HFFc6 (cell line): ENCODE measurements at places on chromosomes 5 and 9.
A peak's percentile ranks its signal among the peaks of the same experiment; 100 is the strongest.

GRCh38 chr5:148815086-148815485, 11.3 kb upstream of the ADRB2 start:
- H3K27ac ChIP-seq = no peak overlapping the region
- no peaks in the 10 kb centered on the region for H3K36me3 ChIP-seq
- no peak for DNase-seq
- no peak overlapping the region for H3K4me3 ChIP-seq
- H3K4me1 ChIP-seq = peaks cover 24% of the 10 kb centered on the region

DNA sequence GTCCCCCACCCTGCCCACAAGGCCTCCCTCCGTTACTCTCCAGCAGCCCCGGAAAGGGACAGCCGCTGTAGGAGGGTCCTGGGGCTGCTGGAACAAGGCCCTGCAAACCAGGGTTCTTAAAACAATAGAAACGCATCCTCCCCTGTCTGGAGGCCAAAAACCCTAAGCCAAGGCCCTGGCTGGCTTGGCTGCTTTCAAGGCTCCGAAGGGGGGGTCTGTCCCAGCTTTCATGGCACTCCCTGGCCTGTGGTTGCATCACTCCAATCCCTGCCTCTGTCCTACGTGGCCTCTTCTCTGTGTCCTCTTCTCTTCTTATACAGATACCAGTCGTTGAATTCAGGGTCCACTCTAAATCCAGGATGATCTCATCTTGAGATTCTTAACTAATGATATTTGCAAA, 7.4 kb upstream of the UBAC1 start:
- no peak overlapping the region for H3K4me3 ChIP-seq
- DNase-seq = no peak
- H3K36me3 ChIP-seq = no peaks in the 10 kb centered on the region
- peaks cover 14% of the 10 kb centered on the region; the same call in 1 of the 2 replicates for H3K4me1 ChIP-seq

DNA sequence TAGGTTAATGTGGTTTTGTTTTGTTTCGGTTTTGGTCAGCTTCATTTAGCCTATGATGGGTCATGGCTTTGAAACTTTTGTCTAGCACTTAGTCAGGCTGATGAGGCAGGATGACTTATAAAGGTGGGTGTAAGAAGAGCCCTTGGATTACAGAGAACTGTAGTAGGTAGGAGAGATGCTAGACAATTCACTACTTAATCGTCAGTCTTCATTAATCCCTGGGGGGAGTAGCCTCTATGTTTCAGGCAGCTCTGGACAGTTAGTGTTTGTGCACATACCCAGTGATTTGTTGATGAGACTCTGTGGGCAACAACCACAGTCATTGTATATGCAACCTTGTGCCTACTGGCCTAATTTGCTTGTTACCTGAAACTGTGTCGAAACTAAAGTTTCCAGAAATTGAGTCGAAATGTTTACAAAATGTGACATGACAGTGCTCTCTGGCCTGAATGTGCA, 113.3 kb downstream of the MTREX start:
- peaks cover 36% of the 10 kb centered on the region for H3K36me3 ChIP-seq
- peak overlapping the region; percentile 12; the same call in 1 of the 2 replicates for H3K4me3 ChIP-seq
- DNase-seq = peak; percentile 24
- peak overlapping the region; percentile 21; the same call in 1 of the 2 replicates for H3K27ac ChIP-seq
- H3K4me1 ChIP-seq = peaks cover 52% of the 10 kb centered on the region

GRCh38 chr9:89655056-89655989, 50.5 kb downstream of the GADD45G start:
- H3K36me3 ChIP-seq = no peaks in the 10 kb centered on the region
- H3K4me3 ChIP-seq = no peak overlapping the region
- DNase-seq = no peak
- H3K27ac ChIP-seq = no peak overlapping the region
- peaks cover 8% of the 10 kb centered on the region; the same call in 1 of the 2 replicates for H3K27me3 ChIP-seq
- H3K4me1 ChIP-seq = no peaks in the 10 kb centered on the region

GRCh38 chr5:138230981-138231589, 18.0 kb upstream of the CDC23 start:
- H3K36me3 ChIP-seq = peaks cover 2% of the 10 kb centered on the region
- no peak overlapping the region for H3K27ac ChIP-seq
- no peak overlapping the region for H3K4me3 ChIP-seq
- peaks cover 3% of the 10 kb centered on the region for H3K27me3 ChIP-seq

DNA sequence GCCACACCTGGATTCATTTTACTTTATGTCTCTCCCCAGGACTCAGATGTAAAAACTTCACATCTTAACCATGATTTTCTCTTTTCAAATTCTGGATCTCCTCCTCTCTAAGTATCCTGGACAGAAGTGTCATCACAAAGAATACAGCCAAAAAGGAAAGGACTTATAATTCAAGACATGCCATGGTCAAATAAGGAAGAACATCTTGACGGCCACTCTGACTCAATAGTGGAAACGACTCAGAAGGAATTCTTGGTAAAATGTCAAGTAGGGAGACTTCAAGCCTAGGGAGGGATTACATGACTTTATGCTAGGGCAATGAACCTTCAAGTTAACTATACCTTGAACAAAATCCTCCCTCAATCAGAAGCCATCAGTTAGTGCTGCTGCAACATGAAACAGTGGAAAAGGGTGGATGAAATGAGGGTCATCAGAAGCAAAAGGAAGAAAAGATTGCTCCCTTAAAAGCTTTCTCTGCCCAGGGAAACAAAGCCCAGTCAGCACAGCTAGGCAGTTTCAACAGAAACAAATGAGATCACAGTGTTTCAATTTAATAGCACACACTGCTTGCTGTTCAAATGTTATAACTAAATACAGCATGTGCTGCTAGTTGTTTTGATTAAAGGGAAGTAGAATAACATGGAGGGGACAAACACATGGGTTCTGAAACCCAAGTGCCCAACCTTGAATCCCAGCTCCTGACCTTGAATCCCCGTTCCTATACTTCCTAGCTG, 101.4 kb downstream of the LPAR1 start:
- no peaks in the 10 kb centered on the region for H3K27me3 ChIP-seq
- peak overlapping the region; percentile 58 for H3K4me3 ChIP-seq
- H3K4me1 ChIP-seq = peaks cover 94% of the 10 kb centered on the region
- H3K36me3 ChIP-seq = peaks cover 82% of the 10 kb centered on the region
- DNase-seq = peak; percentile 84

DNA sequence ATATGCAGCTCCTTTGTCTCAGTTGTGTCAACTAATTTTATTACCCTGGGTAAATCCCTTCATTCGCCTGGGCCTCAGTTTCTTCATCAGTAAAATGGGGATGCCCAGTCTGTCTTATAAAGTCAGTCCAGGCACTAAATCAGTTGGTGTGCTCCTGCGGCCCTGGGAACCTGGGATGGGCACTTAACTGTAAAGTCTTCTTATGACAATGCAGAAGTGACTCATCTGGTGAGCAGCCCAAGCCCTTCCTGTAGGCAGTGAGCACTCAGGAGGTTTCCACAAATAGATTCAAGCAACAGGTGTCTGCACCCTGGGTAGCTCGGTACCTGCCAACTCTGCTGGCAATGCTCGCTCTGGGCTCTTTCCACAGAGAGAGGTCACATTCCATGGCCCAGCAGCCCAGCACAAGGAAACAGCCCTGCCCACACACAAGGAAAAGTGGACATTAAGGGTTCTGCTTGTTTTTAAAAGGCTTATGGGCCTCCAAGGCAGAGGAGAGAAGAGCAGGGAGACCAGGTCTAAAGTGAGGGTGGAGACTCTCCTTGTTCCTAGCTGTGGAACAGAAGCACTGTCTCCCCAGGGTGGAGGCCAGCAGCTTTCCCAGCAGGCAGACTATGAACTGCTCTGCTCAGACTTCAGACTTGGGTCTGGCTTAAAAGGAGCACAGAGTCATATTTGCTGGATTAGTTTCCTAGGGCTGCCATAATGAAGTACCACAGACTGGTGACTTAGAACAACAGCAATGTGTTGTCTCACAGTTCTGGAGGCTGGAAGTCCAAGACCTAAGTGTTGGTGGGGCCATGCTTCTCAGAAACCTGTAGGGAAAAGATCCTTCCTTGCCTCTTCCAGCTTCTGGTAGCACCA, 89.7 kb upstream of the ADRA1B start:
- peaks cover 5% of the 10 kb centered on the region for H3K27me3 ChIP-seq
- no peaks in the 10 kb centered on the region for H3K36me3 ChIP-seq
- H3K27ac ChIP-seq = peak overlapping the region; percentile 81
- DNase-seq = peak; percentile 75

DNA sequence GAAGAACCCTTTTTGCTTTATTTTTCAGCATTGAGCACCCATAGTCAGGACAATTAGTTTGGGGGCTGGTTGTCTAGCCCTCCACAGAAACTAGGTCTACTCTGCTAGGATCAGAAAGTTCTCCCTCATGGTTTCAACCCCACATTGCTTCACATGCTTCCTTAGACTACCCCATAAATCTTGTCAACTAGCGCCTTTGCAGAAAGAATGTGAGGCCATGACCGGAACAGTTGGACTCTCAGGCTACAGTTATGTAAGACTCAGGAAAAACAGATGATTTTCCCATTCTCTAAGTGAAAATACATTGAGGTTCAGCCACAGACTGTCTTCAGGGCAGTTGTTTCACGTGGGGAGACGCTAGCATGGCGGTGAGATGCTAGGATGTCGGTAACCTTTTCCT, 255.6 kb downstream of the NR3C1 start:
- no peaks in the 10 kb centered on the region for H3K36me3 ChIP-seq
- no peak overlapping the region for H3K4me3 ChIP-seq
- no peak overlapping the region for H3K27ac ChIP-seq
- 0 out of 2 replicates have a peak, but pooled peaks cover 1% of the 10 kb centered on the region for H3K27me3 ChIP-seq
- peak; percentile 43 for DNase-seq
- peaks cover 59% of the 10 kb centered on the region for H3K4me1 ChIP-seq

- peaks cover 1% of the 10 kb centered on the region; the same call in 1 of the 2 replicates for H3K27me3 ChIP-seq
- H3K36me3 ChIP-seq = no peaks in the 10 kb centered on the region
- H3K27ac ChIP-seq = no peak overlapping the region
- H3K4me1 ChIP-seq = no peaks in the 10 kb centered on the region
- DNase-seq = no peak
- no peak overlapping the region for H3K4me3 ChIP-seq
Observed at GRCh38 chr5:84635235-84636055, 250.8 kb upstream of the EDIL3 start.

DNA sequence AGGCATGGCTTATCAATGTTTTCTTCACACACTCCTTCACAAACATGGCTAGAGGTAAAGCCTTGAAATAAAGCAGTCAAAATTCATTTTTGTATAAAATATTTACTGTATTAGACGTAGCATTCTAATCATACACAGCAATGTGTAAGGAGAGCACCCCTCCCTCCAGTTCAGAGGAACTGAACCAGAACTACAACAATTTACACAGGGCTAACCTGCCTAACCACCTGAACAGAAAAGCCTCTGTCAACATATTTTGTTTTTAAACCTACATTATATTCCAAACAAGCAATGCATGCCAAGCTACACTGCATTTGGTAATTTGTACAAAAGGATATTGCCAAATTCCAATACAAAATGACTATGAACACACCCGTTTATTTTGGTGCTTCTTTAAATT, 41.6 kb downstream of the MLLT3 start:
- H3K27me3 ChIP-seq = no peaks in the 10 kb centered on the region; the same call in 1 of the 2 replicates
- DNase-seq = no peak
- H3K36me3 ChIP-seq = peaks cover 13% of the 10 kb centered on the region
- peaks cover 14% of the 10 kb centered on the region for H3K4me1 ChIP-seq

- DNase-seq = no peak
- H3K27ac ChIP-seq = no peak overlapping the region
- no peak overlapping the region for H3K4me3 ChIP-seq
- H3K4me1 ChIP-seq = peaks cover 62% of the 10 kb centered on the region
- no peaks in the 10 kb centered on the region for H3K27me3 ChIP-seq
Observed at GRCh38 chr5:72438141-72438540, 69.1 kb downstream of the ZNF366 start.

DNA sequence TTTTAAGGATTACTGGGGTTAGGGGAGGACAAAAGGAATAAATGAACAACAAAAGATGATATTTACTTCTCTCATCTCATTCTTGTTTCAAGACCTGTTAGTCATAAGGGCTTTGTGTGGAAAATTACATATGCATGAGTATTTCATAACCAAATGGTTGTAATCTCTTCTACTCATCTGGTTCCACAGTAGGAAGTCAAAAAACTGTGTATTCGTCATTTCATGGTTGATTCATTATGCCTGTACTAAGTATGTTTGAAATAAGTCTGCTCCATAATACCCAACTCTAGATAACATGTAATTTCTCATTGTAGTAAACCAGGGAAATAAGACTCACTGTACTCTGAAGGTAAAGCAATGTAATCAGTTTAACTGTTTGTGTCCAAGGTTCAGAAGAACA, 212.9 kb downstream of the ARRDC3 start:
- H3K27ac ChIP-seq = peak overlapping the region; percentile 34; the same call in 1 of the 2 replicates
- H3K4me1 ChIP-seq = peaks cover 30% of the 10 kb centered on the region
- no peaks in the 10 kb centered on the region for H3K36me3 ChIP-seq

GRCh38 chr5:175444905-175445456, 999 bp upstream of the DRD1 start:
- DNase-seq = no peak
- peaks cover 4% of the 10 kb centered on the region; the same call in 1 of the 2 replicates for H3K4me1 ChIP-seq
- H3K4me3 ChIP-seq = no peak overlapping the region; the same call in 1 of the 2 replicates
- H3K27me3 ChIP-seq = peaks cover 16% of the 10 kb centered on the region; the same call in 1 of the 2 replicates
- H3K27ac ChIP-seq = no peak overlapping the region

GRCh38 chr5:124300815-124301621, 445.4 kb downstream of the ZNF608 start:
- H3K36me3 ChIP-seq = no peaks in the 10 kb centered on the region
- H3K4me1 ChIP-seq = no peaks in the 10 kb centered on the region
- DNase-seq = no peak
- peaks cover 2% of the 10 kb centered on the region; the same call in 1 of the 2 replicates for H3K27me3 ChIP-seq
- no peak overlapping the region for H3K4me3 ChIP-seq
- H3K27ac ChIP-seq = no peak overlapping the region

- H3K36me3 ChIP-seq = no peaks in the 10 kb centered on the region
- no peak overlapping the region for H3K4me3 ChIP-seq
- H3K27ac ChIP-seq = no peak overlapping the region
- DNase-seq = no peak
- H3K27me3 ChIP-seq = peaks cover 2% of the 10 kb centered on the region; the same call in 1 of the 2 replicates
Observed at GRCh38 chr5:54621709-54622108, 104.2 kb downstream of the SNX18 start.

- H3K27me3 ChIP-seq = no peaks in the 10 kb centered on the region
- DNase-seq = no peak
- peaks cover 37% of the 10 kb centered on the region for H3K4me1 ChIP-seq
- H3K36me3 ChIP-seq = no peaks in the 10 kb centered on the region
- H3K27ac ChIP-seq = no peak overlapping the region
Observed at GRCh38 chr5:78006449-78006848, 230.3 kb upstream of the TBCA start.
